ENCODE measurements at places on chromosomes 16 and 17. TPM values are rescaled to one million over a fixed set of nuclear protein-coding genes. Genes with fewer than 3 reads are reported as not detected.

Gene CMC2
- 84.0 TPM for total RNA-seq

Gene BCO1
- 0.63 TPM for total RNA-seq

Gene PPM1D
- total RNA-seq, result 9.6 TPM

Gene NPIPB13
- total RNA-seq, result not detected

Gene CLEC19A
- not detected for total RNA-seq

Gene MSI2
- 31.0 TPM for total RNA-seq

Gene TERB1
- not detected for total RNA-seq

Gene EPN3
- 0.87 TPM for total RNA-seq

Gene CD300A
- 0.48 TPM for total RNA-seq

Gene APOH
- not detected for total RNA-seq

Gene CCL17
- not detected for total RNA-seq

Gene HOXB1
- 4.5 TPM for total RNA-seq

Gene HS3ST3B1
- 3.8 TPM for total RNA-seq

Data from H7 (cell line).